Activated T-cell treated with anti-CD3 and anti-CD28 coated beads, Interleukin-2, amount 50 U/mL, for 72 hours (primary cell): ENCODE measurements at places on chromosomes 5 and 9.

- no peak for DNase-seq
Measured at GRCh38 chr9:27485158-27485557, 38.9 kb upstream of the IFNK start.

DNA sequence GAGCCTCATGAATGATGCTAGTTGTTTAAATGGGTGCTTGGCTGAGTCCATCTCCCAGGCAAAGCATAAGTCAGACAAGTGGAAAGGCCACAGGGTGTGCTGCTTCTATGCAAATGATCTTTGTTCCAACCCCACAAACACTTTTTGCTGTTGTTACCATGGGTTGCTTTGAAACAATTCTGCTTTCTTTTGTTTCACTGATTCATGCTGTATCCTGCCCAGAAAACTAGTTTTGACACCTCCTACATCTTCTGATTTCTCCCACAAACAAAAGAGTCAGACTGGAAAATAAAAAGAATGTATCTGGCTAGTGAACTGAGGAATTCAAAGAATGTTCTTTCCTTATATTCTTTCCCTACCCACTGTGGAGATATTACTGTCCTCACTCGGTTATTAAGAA is 298.6 kb downstream of the DIRAS2 start:
- DNase-seq: no peak

DNA sequence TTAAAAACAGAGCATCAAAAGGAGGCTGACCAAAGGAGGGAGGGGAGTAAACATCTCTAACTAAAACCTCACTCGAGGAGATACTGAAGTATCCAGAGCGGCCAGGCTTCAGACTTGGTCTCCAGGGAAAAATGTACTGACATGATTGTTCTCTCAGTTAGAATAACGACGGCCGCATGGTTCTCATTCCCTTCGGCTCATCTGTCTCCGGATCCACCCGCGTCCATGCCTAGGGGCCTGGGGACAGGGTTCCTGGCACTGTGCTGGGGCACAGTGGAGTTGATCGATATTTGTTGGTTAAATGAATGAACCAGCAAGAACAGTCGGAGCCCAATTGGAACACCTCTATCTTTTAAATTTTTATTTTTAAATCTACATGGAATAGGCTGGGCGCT is 167.1 kb upstream of the PHYKPL start:
- no peak for DNase-seq

DNA sequence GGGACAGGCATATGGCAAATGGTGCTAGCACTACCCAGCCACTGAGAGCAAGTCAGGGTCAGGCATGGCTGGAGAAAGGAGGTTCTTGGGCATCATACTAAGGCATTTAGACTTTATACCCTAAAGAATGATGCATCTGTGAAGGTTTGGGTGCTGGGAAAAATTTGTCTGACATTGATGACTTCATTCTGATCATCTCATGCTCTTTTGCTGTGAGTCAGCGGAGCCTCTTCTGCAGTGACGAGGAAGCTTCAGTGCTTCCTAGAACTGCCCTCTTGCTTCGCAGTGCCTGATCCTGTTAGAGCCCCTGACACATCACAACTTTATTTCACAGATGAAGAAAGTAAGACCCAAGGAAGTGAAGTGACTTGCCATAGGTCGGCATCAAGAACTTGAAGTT is 266.6 kb upstream of the GAS1 start:
- DNase-seq: no peak

- DNase-seq: no peak
Measured at GRCh38 chr5:93360436-93361088, 220.5 kb downstream of the NR2F1-AS1 start.

GRCh38 chr5:93236807-93237421 is 344.1 kb downstream of the NR2F1-AS1 start:
- DNase-seq: no peak

DNA sequence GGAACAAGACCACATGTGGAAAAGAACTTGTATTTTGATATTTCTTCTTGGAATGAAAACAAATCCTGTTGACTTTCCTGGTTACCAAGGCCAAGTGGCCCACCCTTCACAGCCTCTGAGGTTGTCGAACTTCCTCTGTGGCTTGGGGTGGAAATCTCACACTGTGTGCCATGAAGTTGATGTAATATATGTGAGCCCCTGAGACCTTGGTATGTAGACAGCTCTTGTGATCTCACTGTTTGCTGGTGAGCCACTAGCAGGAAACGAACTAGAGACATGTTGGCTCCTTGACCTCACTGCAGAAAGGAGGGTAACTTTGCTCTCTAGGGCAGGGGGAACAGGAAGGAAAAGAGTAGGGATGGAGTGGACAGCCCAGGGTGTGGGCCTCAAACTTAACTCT is 159.4 kb downstream of the ARHGAP26 start:
- DNase-seq: no peak

- DNase-seq: no peak
Measured at GRCh38 chr5:142939884-142940283, 169.7 kb downstream of the ARHGAP26 start.
